ENCODE measurements at places on chromosomes 6 and 20.

DNA sequence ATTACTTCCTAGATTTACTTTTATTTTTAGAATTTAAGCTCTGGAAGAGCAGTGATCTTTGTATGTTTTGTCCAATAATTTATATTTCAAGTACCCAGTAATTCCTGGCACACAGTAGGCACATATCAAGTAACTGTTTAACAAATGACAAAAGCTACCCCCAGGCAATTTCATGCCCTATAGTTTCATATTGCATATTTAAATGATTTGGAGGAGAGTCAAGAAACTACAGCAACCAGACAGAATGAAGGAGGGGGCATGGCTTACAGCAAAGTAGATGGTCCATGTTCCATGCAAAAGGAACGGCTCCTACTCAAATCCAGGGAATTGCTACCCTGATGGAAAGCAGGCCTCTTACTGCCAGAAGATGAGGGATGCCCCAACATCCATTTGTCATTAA is 113.5 kb downstream of the ARHGAP18 start:
- DNase-seq, result no peak

DNA sequence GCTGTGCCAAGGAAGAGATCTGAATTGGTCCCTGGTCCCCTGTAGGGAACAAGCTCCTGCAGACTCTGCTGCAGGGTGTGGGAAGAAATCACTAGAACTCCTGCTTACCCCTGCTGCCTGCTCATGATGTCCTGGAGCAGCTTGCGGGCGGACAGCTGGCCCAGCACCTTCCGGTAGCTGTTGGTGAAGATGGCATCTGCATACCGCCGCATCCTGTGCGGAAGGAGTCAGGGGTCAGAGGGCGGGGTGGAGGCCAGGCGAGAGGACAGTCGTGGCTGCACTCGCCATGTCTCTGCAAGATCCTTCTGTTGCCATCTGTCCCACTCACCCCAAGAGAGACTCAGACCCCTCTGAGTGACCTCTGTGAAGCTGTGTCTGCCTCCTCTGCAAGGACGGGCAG is 5.3 kb downstream of the GHRH start:
- no peak for DNase-seq

- DNase-seq, result no peak
Measured at GRCh38 chr6:140661691-140662090, 1287.2 kb upstream of the CITED2 start.

DNA sequence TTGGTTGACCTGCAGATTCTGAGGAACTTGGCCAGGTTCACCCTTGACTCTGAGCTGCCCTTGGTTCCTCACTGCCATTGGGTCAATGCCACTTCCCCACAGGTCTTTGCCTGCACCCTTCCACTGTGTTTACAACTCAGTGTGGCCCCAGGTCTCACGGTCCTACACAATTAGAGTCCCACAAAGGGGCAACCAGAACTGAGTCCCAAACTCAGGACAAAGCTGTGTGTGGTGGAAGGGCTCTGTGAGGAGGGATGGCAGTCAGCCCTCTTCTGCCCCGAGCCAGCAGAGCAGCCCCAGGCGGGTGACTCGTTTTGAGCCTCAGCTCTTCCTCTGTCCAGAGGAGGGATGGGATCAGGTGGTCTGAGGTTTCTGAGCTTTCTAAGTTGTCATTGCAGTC is 69.5 kb downstream of the NPEPL1 start:
- DNase-seq, result no peak

- DNase-seq, result no peak
Measured at GRCh38 chr6:113359155-113360140, 497.7 kb upstream of the MARCKS start.

GRCh38 chr6:149918151-149918905 is 4.6 kb downstream of the RAET1G start:
- no peak for DNase-seq

GRCh38 chr6:80304014-80304413 is 197.5 kb downstream of the BCKDHB start:
- DNase-seq, result no peak

DNA sequence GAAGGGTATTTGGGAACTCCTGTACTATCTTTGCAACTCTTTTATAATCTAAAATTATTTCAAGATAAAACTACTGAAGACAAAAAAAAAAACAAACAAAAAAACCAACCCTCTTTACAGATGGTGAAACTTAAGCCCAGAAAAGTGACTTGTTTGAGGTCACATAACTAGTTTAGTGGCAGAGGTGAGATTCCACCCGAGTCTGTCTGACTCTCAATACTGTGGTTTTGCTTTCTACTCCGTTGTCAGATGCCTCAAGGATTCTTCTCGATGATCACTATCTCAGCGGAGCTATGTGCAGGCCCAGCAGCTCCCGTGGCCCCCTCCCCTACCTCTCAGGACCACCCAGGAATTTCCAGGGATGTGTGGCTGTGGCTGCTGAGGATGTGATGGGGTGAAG is 36.1 kb upstream of the KCNB1 start:
- no peak for DNase-seq
